ENCODE measurements at places on chromosomes 3 and 15.

- H3K36me3 ChIP-seq: no peaks in the 10 kb centered on the region
- H3K4me1 ChIP-seq: peaks cover 8% of the 10 kb centered on the region
- H3K27me3 ChIP-seq: no peaks in the 10 kb centered on the region
- no peak overlapping the region for H3K27ac ChIP-seq
- no peak overlapping the region for H3K4me3 ChIP-seq
Observed at GRCh38 chr3:149339931-149340309, 6.5 kb upstream of the TM4SF18 start.

DNA sequence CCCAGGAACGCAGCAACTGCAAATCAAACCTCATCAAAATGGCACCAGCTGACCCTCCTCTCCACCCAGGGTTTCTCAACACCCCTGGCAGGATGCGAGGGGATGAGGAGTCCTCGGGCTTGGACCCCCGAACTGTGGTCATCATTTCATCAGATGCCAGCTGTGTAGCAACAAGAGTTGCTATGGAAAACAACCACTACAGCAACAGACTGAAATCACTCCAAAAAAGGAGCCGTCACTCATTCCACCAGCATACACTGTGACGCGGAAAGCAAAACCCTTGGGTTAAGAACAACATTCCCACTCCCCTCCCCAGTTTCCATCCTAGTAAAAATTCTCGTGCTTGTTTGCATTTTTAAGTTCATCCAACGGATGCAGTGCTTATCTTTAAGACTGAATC lies 40.1 kb downstream of the VGLL4 start:
- peak; percentile 58 for DNase-seq
- H3K27me3 ChIP-seq: no peaks in the 10 kb centered on the region
- peak overlapping the region; percentile 22 for H3K27ac ChIP-seq
- H3K36me3 ChIP-seq: no peaks in the 10 kb centered on the region
- no peak overlapping the region for H3K4me3 ChIP-seq
- H3K4me1 ChIP-seq: peaks cover 12% of the 10 kb centered on the region

DNA sequence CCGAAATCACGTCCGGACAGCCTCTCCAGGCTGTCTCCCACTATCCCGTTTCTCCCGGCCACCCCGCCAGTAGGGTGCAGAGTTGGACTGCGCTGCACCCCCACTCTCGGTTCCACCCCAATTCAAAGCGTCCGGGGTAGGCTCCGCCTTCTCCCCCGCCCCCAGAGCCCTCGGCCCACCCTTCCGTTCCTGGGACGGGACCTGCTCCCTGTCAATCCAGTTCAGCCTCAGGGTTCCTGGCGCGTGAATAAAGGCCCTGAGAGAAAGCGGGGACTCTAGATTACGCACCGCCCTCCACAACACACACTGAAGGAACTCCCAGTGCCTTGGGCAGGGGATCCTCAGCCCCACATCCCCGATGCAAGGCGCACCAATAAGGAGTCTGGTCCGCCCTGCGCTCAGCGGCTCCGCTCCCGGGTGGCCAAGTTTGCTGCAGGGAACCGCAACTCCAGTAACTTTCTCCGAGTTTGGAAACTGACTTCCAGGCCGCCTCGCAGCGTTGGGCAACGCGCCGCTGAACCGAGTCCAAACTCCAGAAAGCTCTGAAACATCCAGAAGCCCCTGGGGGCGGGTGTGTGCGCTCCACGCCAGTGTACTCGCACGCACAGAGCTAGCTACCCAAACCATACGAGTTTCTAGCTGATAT lies 1.9 kb downstream of the ADAMTS9 start:
- peak overlapping the region; percentile 59 for H3K4me3 ChIP-seq
- H3K27me3 ChIP-seq: peaks cover 13% of the 10 kb centered on the region
- H3K4me1 ChIP-seq: no peaks in the 10 kb centered on the region
- peak; percentile 94 for DNase-seq
- no peaks in the 10 kb centered on the region for H3K36me3 ChIP-seq
- peak overlapping the region; percentile 40 for H3K27ac ChIP-seq

- no peak for DNase-seq
- no peaks in the 10 kb centered on the region for H3K4me1 ChIP-seq
- no peak overlapping the region for H3K4me3 ChIP-seq
- H3K27ac ChIP-seq: no peak overlapping the region
Observed at GRCh38 chr3:31288224-31288623, 244.5 kb upstream of the STT3B start.

- no peaks in the 10 kb centered on the region for H3K36me3 ChIP-seq
- no peaks in the 10 kb centered on the region for H3K27me3 ChIP-seq
- no peak overlapping the region for H3K27ac ChIP-seq
- H3K4me1 ChIP-seq: no peaks in the 10 kb centered on the region
- DNase-seq: peak; percentile 46
Observed at GRCh38 chr3:190197346-190197763, 76.7 kb upstream of the P3H2 start.

- DNase-seq: no peak
- no peaks in the 10 kb centered on the region for H3K36me3 ChIP-seq
- no peak overlapping the region for H3K4me3 ChIP-seq
- H3K4me1 ChIP-seq: no peaks in the 10 kb centered on the region
- no peaks in the 10 kb centered on the region for H3K27me3 ChIP-seq
Observed at GRCh38 chr15:97153356-97153965, 807.0 kb upstream of the ARRDC4 start.

GRCh38 chr3:72679540-72680198 lies 168.6 kb downstream of the SHQ1 start:
- H3K27ac ChIP-seq: no peak overlapping the region
- peak; percentile 67 for DNase-seq
- H3K4me3 ChIP-seq: no peak overlapping the region
- H3K4me1 ChIP-seq: no peaks in the 10 kb centered on the region

DNA sequence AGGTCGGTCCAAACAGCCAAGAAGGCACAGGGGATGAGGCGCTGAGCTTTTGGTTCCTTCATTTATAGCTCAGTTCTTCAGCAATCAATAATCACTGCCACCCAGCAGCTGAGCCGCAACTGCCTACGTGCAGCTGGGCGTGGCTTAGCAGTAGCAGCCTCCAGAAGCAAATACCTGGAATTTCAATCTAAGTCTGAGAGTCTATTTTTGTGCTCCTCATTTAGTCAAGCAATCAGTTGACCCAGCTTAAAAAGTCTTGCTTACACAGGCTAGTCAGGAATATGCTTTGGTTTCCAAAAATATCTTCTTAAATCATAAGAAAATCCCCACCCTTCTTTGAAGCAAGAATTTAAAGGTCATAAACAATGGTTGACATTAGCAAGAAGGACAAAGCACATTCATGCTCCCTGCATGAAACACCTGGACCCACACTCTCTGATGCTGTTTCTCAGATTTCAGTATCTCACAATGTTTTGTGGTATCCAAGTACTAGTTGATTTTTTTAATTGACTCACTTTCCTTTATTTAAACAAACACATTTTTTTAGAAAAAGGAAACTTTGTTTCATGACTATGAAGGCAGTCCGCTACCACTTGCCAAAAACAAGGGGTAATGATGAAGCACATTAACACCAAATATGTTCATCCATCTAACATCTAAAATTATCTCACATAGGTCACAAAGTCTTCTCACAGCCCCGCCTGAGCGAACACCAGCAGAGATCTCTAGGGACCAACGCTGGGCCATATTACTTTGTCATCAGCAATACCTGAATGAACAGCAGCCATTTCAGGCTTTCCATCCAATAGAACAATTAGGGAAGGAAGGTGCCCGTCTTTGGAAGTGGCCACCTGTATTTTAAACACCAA lies 106.1 kb downstream of the OXNAD1 start:
- no peak overlapping the region for H3K27ac ChIP-seq
- no peak overlapping the region for H3K4me3 ChIP-seq
- H3K27me3 ChIP-seq: no peaks in the 10 kb centered on the region
- peak; percentile 26 for DNase-seq
- H3K36me3 ChIP-seq: no peaks in the 10 kb centered on the region
- H3K4me1 ChIP-seq: peaks cover 12% of the 10 kb centered on the region

- no peak overlapping the region for H3K4me3 ChIP-seq
- DNase-seq: no peak
- H3K27me3 ChIP-seq: no peaks in the 10 kb centered on the region
- no peaks in the 10 kb centered on the region for H3K4me1 ChIP-seq
- H3K36me3 ChIP-seq: no peaks in the 10 kb centered on the region
Observed at GRCh38 chr3:94147012-94147411, 84.2 kb downstream of the NSUN3 start.

- no peaks in the 10 kb centered on the region for H3K27me3 ChIP-seq
- H3K27ac ChIP-seq: no peak overlapping the region
- peak; percentile 58 for DNase-seq
- H3K4me1 ChIP-seq: no peaks in the 10 kb centered on the region
Observed at GRCh38 chr3:5136211-5136918, 14.3 kb downstream of the ARL8B start.

DNA sequence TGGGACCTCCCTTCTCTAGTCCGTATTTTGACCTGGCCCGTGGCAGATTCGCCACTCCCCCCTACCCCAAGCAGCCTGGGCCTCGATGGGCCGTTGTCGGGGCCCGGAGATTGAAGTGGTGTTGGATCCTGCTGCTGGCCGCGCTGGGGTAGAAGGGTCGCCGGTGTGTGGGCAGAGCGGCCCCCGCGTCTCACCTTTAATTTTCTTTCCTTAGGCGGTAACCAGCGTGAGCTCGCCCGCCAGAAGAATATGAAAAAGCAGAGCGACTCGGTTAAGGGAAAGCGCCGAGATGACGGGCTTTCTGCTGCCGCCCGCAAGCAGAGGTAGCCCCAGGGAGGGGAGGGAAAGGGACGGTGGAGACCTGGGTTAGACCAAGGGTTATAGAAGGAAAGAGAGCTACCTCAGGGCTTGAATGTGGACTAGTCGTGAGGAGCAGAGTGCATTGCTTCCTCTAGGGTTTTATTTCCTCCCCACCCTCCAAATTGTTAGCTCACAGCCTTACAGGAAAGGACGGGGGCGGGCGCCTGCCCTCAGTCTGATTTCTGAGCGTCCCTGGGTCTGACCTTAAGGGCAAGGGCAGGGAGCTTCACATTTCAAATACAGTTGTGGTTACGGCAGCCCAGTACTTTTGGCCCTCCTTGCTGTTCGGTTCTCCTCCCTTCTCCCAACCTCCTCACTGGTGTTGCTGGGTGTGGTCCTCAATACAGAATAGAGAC lies 799 bp downstream of the SERF2 start:
- H3K4me3 ChIP-seq: peak overlapping the region; percentile 95
- H3K27ac ChIP-seq: peak overlapping the region; percentile 21
- peaks cover 23% of the 10 kb centered on the region for H3K4me1 ChIP-seq

All from mesendoderm (in vitro differentiated cells).